Activated T-cell treated with anti-CD3 and anti-CD28 coated beads for 4 hours (primary cell): ENCODE measurements at places on chromosomes 7 and 10.

- DNase-seq: no peak
These were observed 4.4 kb upstream of the LRRN3 start for GRCh38 chr7:111086532-111086931.

GRCh38 chr10:74683067-74683466, 143.3 kb upstream of the KAT6B start:
- DNase-seq: no peak

DNA sequence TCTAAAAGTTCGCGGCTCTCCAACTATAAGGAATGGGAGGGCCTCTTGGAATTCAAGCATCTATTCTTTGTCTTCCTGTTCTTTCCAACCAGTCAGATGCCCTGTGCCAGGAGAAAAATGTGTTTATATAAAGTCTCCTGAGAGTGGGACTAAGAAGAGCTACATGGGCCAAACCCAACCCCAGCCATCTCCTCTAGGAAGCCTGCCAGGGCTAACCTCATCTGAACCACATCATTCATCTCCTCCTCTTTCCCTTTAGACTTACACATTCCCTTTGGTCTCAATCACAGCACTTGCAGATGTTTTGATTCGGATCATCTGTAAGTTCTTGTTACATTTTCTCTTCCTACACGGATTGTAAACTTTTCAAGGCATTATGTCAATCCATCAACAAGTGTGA, 62.6 kb downstream of the DOCK4 start:
- DNase-seq: no peak

DNA sequence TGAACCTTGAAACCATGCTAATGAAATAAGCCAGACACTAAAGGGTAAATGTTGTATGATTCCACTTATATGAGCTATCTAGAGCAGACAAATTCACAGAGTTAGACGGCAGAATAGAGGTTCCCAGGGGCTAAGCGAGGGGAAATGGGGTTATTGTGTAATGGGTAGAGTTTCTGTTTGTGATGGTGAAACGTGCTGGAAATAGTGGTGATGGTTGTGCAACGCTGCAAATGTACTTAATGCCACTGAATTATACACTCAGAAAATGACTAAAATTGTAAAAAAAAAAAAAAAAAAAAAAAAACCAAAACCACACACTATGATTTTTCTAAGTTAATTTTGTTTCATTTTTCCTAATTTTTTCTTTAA, 30.0 kb downstream of the SFXN4 start:
- no peak for DNase-seq

- DNase-seq: no peak
These were observed 184.3 kb upstream of the ITGB1 start for GRCh38 chr10:33142295-33142694.

- DNase-seq: no peak
These were observed 260.2 kb downstream of the SDHAF3 start for GRCh38 chr7:97377713-97378112.

DNA sequence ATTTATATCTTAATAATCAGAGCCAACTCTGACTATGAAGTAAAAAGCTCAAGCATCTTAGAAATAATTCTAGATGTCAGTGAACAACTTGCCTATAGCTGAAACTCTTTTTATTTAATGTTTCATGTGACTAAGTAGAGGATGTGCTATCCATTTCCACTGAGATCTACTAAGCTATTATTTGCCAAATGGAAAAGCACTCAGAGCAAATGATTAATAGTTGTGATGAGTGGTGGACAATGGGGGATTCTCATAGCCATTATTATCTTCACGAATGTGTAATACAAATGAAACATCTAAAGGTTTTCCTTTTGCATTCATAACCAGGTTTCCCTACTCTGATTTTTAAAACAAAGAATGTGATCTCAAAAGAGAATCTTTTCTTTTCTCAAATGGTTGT, 126.6 kb upstream of the GNAI1 start:
- DNase-seq: no peak

- no peak for DNase-seq
These were observed 14.9 kb upstream of the MXI1 start for GRCh38 chr10:110192552-110192951.

- no peak for DNase-seq
These were observed 41.6 kb downstream of the BMPR1A start for GRCh38 chr10:86798025-86798424.

- no peak for DNase-seq
These were observed 270.3 kb upstream of the AOAH start for GRCh38 chr7:36994456-36995112.

DNA sequence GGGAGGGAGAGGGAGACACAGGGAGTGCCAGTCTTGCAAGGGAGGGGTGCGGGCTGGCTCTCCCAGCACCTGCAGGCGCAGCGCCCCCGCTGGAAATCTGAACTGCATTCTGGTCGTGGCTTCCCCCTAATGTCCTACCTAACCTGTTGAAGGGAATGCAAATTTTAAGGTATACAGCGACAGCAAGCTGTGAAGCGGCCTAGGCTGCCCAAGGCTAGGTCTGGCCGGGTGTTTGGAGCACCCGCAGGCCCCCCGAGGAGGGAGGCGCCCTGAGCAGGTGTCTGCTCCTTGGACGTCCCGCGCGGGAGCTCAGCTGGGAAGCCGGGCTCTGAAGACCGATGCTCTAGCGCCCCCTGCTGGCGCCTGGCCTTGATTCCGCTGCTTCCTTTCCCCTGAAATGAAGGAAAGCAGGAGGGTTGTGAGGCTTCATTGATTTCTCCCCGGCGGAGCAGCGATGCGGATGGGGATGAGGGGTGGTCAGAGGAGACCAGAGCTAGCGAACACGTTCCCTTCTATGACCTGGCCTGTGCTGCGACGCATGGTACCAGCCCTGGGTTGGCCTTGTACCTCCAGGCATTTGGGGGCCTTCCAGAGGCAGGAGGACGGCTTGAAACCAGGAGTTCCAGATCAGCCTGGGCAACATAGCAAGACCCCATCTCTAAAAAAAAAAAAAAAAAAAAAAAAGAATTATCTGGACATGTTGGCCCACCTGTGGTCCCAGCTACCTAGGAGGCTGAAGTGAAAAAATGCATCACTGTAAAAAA, 601.3 kb downstream of the GALNT17 start:
- DNase-seq: peak; percentile 17

DNA sequence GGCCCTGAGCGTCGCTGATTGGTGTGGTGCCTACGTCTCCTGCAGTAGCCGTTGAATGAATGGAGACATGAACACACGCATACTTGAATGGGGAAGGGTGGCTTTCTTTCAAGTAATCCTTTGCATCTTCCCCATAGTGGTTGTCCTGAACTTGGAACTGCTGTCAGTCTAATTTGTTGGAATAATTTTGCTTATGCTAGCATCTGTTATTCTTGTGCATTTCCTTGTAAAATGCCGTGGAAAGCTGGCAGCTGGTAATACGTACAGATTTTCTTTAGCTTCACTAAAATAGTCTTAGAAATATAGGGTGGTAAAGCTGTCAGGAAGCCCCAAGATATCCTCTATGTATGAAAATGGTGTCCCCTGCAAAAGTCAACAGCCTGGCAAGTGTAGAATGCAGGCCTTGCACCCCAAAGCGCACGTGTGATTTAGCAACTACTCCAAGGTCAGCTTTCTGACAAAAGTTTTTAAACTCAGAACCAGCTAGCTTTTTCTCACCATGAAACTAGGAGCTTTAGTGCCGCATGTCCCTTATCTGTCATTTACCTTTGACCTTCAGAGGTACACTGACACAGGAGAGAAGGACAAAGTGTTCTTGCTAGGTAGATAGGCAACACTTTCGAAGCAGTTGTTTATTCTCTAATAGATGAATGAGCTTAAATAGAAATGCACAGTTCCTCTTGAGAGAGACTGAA, 70.8 kb downstream of the RBM33 start:
- no peak for DNase-seq

DNA sequence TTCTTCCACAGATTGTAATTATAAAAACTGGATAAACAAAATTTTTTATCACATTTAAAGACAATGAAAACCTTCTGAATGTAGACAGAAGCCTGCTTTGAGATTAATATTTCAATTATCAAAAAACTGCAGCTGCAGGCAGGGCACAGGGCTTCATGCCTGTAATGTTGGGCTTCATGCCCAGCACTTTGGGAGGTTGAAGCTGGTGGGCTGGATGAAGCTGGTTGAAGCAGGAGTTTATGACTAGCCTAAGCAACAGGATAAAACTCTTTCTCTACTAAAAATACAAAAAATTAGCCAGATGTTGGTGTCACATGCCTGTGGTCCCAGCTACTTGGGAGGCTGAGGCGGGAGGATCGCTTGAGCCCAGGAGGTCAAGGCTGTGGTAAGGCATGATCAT, 41.2 kb downstream of the PDZD8 start:
- no peak for DNase-seq

DNA sequence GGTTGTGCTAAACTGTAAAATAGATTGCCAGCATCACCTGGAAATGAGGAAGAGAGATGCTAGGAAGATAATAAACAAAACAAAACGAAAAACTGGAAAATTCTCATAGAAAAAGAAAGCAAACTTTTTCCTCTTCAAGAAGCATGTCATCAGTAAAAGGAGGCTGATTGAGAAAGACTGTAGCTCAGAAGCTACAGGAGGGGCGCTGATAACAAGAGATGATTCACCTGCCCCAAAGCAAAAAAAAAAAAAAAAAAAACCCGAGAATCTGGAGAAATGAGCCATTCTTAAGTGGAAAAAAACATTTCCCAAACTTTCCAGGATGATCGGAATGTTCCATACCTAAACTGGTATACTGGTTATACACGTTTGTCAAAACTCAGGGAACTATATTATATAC, 130.5 kb upstream of the C1QL3 start:
- DNase-seq: no peak

GRCh38 chr10:100038561-100039071, 28.9 kb upstream of the DNMBP start:
- DNase-seq: no peak

DNA sequence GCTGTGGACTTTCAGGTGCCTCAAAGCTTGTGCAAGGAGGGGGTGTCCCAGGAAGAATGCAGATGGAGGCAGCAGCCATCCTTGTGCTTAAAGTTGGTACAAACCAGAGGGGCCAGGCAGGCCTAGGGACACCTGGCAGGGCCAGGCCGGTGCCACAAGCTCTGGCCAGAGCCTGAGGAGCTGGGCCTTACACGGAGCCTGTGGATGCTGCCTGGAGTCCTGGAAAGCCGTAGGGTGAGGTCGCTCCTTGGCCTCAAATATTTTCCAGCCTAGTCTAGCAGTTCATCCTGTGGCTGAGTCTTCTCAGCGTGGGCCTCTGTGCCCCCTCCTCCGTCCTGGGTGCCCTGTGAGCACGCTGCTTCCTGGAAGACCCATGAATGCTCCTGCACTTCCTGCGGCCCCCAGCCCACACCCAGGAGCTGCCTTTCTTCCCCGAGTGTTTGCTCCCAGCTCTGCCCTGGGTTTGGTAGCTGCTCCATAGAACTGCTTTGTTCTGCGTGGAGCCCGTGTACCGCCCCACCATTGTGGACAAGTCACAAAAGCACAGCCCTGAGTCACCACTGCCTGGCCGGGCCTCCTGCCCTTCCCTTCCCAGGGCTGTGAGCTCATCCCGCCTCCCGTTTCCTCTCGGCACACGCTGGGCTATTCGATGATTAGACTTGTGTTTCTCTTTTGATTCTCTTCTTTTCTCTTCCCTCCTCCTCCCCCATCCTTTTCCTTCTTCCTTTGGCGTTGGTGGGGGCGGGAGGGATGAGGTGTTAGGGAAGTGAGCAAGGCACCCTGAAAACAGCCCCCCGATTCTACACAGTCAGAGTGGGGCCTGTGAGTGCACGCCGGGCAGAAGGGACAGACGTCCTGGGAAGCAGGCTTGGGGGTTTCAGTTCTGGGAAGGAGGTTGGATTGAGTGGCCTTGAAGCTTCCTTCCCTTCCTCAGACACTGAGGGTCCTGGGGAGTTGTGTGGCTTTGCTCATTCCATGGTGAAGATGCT, 73.2 kb upstream of the SHH start:
- no peak for DNase-seq

- DNase-seq: no peak
These were observed 146.6 kb downstream of the RAPGEF5 start for GRCh38 chr7:22210355-22210754.

DNA sequence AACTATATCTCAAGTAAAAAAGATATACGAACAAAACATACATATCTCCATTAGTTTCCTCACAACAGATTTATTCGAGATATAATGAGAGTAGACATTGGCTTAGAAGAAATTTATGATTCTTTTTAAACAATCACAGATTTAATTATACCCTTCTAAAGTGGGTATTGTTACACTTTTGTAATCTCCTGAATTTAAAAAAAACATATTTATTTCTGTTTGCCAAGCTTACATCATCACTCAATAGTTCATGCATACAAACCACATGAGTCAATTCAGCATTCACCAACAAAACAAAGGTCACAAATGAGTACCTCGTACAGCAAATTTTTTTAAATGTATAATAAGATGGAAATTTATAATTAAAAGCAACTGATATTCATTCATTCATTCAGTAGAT, 17.6 kb downstream of the LRRN3 start:
- no peak for DNase-seq
